ENCODE measurements at places on chromosomes 16 and 17.

DNA sequence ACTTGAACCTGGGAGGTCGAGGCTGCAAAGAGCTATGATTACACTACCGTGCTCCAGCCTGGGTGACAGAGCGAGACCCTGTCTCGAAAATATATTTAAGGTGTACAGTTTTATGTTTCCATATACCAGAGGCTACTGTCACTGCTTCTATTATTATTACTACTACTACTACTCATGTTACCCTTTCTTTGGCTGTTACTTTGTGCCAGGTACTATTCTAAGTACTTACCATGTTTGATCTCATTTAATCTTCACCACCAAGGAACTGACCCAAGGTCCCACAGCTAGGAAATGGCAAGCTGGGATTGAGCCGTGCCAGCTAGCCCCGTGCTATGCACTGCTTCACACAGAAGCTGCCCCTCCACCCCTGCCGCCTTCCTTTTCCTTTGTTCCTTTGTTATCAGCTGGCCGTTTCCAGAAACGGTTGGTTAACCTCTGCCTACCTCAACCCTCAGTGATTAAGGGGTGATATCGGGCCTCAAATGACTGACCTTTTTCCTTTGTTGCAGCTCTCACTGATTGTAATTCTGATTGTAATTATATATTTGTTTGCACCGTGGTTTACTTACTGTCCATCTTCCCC lies 78.4 kb downstream of the ABCC1 start:
- no peak for DNase-seq

DNA sequence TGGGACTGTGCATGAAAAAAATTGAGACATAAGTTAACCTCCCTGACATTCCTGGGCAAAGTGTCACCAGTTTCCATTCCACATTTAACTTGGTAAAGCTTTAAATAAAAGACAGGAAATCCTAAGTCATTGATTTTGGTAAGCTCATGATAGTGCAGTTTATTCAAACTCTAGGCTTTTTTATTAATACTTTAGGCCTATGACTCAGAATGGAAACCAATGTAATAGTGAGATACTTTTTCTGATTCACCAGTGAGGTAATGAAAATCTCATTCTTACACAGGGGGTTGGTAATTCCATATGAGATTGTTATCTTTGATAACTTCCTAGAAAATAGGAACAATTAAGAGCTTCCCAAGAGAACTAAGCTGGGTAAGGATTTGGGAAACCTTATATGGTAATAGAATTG lies 91.1 kb downstream of the NLK start:
- no peak for DNase-seq

GRCh38 chr17:62649570-62649969 lies 22.1 kb downstream of the MRC2 start:
- no peak for DNase-seq

DNA sequence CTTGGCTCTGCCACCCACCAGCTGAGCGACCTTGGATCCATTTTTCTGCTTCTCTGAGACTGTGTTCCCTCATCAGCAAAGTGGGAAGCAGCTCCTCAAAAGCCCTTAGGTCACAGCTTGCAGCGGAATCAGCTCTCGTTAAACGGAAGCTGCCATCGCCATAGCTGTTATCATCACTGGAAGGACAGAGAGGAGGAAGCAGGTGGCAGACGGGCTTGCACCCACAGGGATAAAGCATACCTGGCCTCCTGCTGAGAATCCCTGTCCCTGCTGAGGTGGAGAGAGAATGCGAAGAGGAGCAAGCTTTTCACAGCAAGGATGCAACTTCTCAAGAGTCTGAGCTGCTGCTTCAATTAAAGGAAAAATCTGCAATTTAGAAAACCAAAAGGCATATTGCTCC lies 106.6 kb downstream of the CLEC16A start:
- no peak for DNase-seq

GRCh38 chr17:37574427-37574826 lies 34.8 kb downstream of the SYNRG start:
- DNase-seq = no peak

Data from stimulated activated CD4-positive, alpha-beta T cell treated with anti-CD3 and anti-CD28 coated beads, Interleukin-4, amount 100 ng/mL, for 48 hours (primary cell).